ENCODE measurements at places on chromosomes 4 and X.

DNA sequence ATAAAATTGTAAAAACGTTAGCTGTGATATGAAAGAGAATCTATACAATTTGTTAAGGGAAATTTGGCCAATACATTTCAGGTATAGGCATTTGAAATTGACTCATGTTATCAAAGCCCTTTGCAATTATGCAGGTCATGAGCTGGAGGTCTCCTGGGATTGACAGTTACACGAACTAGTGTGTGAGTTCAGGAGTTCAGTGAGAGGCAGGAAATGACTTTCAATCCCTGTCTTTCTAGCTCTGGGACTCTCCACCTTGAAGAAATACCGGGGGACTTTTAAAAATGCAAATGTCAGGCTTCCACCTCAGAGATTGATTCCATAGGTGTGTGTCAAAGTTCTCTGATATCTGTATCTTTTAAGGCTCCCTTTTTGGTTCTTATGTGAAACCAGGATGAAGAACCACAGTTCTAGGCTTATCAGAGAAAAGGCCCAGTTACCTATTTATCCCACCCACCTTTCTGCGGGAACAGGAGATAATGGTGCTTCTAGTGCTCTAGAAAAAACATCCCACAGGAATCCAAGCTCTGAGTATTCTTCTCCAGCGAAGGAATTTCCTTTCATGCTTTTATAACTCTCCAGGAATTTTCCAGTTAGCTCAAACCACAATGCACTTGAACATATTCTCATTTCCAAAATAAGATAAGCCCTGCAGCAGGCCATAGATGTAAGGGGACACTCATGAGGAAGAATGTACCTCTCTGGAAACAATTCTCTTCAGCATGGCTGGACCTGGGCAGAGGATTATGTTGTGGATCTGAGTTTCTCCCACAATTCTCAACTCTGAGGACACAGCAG is 501.0 kb downstream of the IDS start:
- no peak for DNase-seq

- no peak for DNase-seq
Observed at GRCh38 chrX:16839852-16840460, 30.2 kb downstream of the RBBP7 start.

DNA sequence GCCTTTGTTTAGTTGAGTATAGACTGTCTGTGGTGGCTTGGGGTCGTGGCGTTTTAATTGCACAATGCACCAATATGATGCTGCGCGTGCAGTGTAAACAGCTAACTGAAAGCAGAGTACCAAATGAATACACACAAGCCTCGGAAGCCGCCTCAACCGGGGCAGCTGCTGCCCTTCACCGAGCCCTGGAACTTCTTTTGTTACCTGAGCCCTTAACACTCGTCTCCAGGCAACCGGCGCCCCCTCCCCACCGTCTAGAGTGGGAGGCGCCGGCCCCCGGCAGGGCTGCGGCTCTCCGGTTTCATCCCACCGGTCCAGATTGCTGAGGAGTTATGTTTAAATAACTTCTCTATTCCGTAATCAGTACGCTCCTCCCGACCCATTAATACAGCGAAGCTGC is 173.2 kb upstream of the TBL1X start:
- peak; percentile 52 for DNase-seq

DNA sequence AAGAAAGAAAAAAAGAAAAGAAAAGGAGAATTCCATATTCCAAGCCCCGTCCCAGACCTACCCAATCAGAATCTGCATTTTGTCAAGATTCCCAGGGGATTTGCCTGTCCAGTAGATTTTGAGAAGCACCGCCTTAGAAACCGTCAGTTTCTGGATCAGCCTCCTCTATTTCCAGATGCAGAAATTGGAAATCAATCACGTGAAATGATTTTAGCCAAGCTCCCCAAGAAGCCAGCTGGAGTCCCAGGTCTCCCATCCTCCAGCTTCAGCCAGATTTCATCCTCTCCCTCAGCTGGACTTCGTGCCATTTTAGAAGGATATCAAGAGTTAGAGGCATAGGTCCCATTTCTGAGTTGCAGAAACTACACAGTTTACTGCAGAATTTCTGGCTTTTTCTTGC is 629.3 kb downstream of the MID1IP1 start:
- no peak for DNase-seq

DNA sequence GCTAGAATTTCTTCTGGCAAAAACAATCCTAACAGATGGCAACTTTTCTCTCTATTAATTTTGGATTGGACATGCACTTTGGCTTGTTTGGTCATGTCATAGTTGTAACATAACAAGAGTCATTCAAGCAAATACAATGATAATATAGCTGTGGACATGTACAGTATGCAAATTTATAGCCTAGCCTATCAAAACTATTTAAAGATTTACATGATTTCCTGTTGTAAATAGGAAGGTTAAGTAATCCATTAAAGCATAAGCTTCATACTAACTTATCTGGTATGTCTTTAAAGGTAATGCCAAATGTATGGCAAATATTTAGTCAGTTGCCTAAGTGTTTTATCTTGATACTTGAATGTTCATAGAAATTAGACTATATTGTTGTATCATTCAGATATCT is 45.3 kb downstream of the RPA4 start:
- DNase-seq: no peak
